ENCODE measurements at places on chromosomes 4 and X.
A peak's percentile ranks its signal among the peaks of the same experiment; 100 is the strongest.

DNA sequence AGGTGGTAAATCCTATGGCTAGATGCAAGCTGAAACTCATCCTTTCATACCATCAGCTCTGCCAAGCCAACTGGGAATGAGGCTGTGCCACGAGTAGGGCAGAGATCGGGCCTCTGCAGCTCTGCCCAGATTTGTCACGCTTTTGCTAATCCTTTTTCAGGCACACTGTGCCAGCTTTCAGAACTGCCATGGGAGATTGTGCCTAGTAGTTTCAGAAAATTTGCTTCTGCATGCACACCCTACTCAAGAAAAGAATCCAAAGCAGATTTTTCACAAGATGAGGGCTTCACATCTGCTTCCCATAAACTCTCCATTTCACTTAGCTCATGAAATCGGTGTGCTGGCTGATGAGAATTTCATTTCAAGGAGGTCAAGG lies 3.3 kb upstream of the ADH7 start:
- DNase-seq = no peak

GRCh38 chr4:109708990-109709389 lies 5.7 kb upstream of the CASP6 start:
- DNase-seq = no peak

DNA sequence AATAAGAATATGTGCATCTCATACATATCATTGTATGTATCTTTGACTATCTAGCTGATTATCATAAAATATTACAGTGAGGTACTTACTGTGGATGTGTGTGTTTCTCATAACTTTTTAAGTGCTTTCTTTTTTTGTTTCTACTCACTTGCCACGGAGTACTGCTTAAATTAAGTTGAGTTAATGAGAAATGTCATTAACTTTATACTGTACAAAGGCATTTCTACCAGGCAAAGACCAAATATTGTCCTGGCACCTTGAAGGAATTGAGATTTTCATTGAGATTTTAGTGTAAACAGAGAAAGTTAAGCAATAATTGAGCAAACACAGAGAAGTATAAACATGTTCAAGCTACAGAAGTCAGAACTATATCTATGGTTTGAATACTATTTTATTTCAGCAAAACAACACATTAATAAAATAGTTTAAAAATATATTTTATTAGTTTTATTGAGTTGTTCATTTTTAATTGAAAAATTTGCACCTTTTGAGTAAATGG lies 1750.0 kb downstream of the PCDH7 start:
- no peak for DNase-seq

DNA sequence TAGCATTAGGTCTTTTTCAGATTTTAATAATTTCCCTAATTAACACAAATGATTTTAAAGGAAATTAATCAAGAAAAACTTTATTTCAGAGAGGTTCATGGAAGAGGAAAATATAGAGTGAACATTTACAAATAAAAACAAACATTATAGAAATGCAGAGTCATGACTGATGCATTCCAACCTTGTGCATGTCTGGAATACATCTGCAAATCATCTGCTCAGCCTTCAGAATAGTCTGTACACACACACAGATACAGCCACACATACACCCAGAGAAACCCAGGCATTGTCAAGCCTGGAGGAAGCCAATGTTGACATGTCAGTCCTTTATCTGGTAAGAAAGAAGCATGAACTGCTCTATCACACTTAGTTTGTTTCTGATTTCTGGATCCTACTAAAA lies 61.3 kb upstream of the NFKB1 start:
- DNase-seq = peak; percentile 11

GRCh38 chrX:118066867-118067515 lies 49.6 kb downstream of the KLHL13 start:
- DNase-seq = no peak

GRCh38 chrX:74250574-74250973 lies 53.4 kb upstream of the ZCCHC13 start:
- DNase-seq = no peak

DNA sequence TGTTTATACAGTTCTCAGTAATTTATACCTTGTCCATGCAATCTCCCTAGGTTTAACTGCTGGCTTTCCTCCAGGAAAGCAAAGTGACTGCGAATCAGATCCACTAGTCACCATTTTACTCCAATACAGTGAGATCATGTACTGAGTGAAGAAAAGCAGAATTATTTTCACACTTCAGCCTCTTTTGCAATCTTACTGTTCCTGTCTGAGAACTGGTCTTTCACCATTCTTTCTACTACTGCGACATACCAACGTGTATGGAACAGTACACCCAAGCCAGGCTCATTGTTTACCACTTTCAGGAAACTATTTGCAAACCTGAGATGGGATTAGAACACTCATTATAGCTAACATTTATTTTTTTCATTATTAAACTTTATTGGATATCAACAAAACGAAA lies 8.0 kb upstream of the MSL3 start:
- no peak for DNase-seq

- DNase-seq = no peak
These were observed 42.9 kb downstream of the PTTG2 start for GRCh38 chr4:38003102-38003501.

- no peak for DNase-seq
These were observed 9.1 kb downstream of the SLIT2 start for GRCh38 chr4:20260821-20261220.

DNA sequence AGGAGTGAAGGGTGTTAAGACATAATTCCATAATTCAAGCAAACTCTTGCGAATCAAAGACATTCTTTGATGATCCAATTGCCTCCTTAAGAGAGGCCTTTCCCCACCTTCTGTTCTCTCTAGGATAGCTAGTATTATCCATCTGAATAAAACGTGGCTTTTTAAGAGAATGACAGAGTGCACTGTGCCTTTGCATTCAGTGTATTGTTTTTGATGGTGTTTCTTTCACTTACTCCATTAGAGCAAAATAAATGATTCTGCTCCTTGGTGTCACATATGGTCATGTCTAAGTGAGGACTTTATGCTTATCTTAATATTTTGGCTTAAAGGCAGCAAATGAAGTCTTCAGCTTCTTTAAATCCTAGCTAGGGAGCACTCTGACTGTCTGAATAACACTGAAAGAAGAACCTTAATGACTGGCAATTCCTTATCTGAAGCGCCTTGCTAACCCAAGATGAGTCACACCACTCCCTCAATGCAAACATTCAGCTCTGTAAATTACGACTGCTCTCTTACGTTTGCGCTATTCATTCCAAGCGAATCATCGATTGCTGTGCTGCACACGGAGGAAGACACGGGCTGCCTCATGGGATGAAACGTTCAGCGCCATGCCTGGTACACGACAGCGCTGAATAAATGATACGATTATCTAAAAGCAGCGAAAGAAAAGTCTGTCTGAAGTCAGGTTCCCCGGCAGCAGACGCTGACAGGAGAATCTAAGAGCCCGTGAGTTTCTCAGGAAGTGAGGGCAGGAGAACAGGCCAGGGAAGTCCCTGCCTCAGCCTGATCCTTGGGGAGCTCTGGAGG lies 35.1 kb upstream of the GEMIN8 start:
- DNase-seq = peak; percentile 74

GRCh38 chr4:138542191-138542776 lies 300.1 kb upstream of the SLC7A11 start:
- DNase-seq = no peak

GRCh38 chr4:25862411-25863346 lies at the start of gene SEL1L3:
TSS of gene SEL1L3 (minus strand) at chr4:25862988. CDS start at chr4:25862836, 152 bp downstream.
- peak; percentile 38 for DNase-seq

DNA sequence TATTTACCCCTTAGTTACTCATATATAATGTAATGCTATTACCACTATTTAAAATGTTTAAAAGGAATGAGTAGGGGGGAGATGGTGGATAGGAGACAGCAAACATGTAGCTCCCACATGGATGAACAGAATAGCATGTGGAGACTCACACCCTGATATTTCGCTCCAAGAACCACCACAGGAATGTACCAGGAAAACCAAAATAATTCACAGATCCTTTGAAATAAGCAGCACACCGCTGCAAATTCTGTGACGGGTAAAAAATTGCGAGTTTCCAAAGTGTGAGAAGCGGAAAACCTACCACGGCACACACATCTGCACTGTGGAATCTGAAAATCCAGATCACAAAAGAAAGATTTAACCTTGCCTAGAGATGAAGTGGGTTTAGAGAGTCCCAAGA lies 428.2 kb downstream of the TLL1 start:
- DNase-seq = peak; percentile 47

- DNase-seq = no peak
These were observed 210.7 kb upstream of the EOLA2 start for GRCh38 chrX:150148749-150149672.

DNA sequence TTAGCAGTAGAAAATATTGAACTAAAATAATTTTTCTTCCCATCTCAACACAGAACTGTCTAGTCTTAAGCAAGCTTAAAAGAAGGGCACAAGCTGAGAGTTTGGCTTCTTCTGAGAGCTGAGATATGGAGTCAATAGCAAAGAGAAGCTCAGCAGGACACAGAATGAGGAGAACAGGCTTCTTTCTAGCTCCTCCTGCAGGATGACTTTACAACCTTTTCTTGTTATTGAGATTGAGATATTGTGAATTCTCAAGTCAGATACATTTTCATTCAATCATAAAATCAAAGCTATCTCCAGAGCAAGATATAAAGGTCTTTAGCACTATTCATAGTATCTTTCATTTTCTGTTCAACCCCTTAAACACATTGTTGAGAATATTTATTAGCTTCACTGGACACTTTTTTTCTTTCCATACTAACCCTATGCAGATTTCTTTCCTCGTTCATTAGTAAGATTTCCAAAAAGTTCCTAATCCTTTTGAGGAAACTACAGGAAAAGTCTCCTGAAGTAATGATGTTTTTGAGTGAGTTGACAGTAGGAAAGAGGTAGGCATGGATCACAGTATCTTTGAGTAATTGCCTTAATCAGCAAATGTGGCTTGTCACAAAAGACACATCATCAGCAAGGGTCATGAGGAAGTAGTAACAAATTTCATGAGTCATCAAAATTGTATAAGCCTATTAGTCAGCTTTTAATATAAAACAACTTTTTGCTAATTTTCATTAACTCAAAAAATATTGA lies 17.8 kb upstream of the CXCL3 start:
- DNase-seq = no peak

DNA sequence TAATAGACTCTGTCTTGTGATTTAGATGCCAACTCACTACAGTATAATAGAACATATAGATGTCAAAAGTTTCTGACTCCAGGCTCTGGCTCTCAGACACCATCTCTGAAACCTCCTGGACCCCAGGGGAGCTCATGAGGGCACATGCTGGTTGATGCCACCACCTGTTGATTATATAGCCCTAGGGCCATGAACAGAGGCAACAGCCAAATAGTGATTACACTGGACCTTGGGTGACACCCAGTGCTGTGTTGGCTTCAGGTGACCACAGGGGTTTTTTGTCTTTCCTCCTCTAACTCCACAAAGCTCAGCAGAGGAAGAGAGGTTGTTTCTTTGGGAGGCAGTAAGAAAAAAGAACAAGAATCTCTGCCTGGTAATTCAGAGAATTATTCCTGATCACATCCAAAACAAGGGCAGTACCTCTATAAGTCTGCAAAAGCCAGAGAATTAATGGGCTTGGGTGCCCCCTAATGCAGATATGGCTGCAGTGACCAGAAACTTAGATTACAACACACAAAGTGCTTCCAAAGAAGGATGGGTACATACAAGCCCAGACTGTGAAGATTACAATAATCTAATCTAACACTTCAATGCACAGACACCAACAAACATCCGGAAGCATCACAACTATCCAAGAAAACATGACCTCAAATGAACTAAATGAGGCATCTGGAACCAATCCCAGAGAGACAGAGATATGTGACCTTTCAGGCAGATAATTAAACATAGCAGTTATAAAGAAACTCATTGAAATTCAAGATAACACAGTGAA lies 1920.6 kb downstream of the ARAP2 start:
- DNase-seq = no peak

GRCh38 chr4:174018236-174018635 lies 265.2 kb downstream of the FBXO8 start:
- no peak for DNase-seq

- DNase-seq = peak; percentile 22
These were observed 78.5 kb downstream of the MSN start for GRCh38 chrX:65745992-65746391.

- DNase-seq = no peak
These were observed 442.9 kb downstream of the TLL1 start for GRCh38 chr4:166315721-166316467.

DNA sequence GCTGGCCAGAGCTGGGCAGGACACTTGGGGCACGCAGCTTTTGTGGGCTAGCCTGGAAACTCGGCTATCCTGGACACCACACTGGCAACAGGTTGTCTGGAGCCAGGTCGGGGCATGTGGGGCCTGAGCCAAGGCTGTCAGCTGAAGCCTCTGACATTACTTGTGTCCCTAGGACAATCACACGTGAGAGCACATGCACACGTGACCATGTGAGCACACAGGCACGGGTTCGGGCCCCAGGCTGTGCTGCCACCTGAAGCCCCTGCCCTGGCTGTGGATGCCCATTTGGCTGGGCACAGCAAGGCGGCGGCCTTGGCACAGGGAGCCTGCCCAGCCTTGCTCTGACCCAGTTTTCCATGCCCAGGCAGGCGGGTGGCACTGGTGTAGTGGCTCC lies 8.7 kb upstream of the FGFR3 start:
- no peak for DNase-seq

DNA sequence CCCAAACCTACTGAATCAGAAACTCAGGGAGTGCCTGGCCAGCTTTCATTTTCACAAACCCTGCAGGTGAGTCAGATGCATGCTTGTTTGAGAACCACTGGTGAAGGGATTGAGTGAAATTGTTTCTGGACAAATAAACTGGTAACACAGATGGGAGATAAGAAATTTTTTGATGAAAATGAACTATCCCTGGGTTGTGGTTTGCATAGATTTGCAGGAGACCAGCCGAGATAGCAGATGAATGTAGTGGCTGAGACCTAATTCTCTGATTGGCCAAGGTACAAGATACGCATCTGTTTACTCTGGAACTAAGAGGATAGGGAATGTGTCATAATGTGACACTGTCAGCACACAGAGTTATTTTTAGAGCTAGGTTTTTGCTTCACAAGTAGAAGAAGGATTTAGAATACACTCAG lies 117.8 kb upstream of the NOCT start:
- DNase-seq = peak; percentile 69

- DNase-seq = no peak
These were observed 37.4 kb downstream of the SLC16A2 start for GRCh38 chrX:74458736-74459135.

DNA sequence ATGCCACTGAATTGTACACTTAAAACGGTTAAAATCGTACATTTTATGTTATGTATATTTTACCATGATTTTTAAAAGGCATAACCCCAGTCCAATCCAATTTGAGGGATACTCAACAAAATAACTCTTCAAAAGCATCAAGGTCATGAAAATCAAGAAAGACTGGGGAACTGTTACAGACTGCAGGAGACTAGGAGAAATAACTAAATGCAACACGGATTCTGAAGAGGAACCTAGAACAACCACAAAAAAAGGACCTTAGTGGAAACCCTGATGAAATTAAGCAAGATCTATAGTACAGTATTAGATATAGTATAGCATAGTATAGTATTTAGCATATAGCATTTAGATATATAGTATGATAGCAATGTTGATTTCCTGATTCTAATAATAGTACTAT lies 26.8 kb downstream of the SH3KBP1 start:
- DNase-seq = no peak

- DNase-seq = no peak
These were observed 124.4 kb downstream of the NAF1 start for GRCh38 chr4:163042306-163042705.
